ENCODE measurements at places on chromosomes 11 and 22.

DNA sequence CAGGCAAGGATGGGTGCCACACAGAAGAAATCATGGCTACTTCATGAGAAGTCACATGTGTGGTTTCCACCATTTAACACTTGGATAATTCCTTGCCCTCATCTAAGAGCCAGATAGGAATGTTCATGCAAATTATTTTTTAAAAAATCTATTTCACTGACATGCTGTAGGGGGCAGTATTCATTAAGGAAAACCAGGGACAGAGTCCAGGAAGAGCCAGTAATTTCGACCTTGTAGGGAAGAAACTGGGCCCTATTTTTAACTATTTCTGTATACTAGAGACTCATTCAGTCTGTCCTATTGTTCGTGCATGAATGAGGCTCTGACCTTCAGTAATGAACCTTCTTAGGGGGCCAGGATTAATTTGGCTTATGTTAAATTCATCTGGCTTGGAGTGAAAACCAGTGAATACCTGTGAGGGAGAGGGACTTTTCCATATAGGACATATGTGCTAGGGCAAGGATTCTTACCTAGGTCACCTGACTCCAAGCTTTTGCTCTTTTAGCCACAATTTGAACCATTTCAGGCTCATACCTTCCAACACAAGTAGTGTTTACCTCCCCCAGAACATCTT lies 192.7 kb downstream of the NAV2 start:
- DNase-seq = no peak

GRCh38 chr11:37671321-37671720 lies 1073.3 kb upstream of the RAG2 start:
- DNase-seq = no peak

DNA sequence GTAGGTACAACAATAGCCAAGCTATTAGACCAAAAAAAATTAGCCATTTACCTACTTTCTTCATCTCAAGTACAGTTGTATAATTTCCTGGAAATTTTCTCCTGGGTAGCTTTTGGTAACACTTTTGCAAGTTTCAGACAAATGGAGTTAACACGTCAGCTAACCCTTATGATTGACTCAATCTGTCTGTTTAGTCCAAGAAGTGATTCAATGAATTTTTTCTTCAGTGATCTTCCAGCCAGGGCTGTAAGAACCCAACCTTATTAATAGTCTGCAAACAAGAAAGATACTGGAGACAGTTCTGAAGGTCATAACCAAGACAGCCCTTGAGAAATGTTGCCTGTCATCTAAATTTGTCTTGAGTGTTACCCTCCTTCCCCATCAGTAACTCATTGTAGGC lies 30.1 kb upstream of the FIBIN start:
- DNase-seq = no peak

DNA sequence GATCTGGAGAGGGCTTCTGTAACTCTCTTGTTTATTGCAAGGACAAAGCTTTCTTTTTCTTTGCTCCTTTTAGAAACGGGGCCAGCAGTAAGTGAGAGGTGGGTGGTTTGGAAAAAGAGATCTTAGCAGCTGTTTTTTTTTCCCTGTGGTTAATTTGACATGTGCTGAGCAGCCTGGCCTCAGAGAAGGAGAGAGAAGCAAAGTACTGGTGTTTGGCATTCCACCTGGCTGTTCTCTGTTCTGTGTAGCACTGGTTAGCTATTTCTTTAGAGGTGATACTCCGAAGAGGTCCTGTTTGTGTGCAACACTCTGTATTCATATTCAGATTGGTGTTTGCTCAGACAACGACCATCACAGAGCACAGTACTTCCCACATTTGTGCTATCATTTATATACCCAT lies 80.8 kb upstream of the SORL1-AS1 start:
- DNase-seq = no peak

DNA sequence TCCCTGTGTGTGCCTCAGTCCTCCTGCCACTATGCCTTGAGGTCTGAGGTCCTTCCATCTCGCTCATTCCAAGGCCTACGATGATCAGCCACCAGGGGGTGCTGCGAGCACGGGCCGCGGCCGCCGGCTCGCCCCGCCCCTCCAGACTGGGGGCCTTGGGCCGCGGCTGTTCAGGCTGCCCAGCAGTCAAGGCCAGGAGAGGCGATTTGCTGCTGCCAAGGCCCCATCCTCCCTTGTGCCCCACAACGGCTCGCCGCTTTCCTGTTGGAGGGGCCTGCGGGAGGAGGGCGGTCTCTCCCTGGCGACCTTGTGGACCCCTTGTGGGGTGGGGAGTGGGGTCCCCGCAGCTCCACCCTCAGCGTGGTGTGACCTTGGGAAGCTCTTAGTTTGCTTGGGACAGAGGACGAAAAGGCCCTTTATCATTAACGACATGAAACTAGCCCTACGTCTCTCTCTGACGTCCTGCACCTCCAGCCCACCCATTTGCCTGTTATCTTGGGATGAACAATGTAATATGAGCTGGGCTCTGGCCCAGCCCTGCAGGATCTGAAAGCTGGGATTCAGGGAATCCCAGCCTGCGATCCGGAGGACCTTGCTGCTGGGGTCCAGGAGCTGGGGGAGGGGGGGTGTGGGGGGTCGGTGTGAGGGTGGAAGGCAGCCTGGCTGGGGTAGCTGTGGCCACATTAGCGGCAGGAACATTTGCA lies 5.3 kb upstream of the GALR3 start:
- DNase-seq = peak; percentile 96

GRCh38 chr11:112320668-112321067 lies 60.0 kb upstream of the PLET1 start:
- no peak for DNase-seq

DNA sequence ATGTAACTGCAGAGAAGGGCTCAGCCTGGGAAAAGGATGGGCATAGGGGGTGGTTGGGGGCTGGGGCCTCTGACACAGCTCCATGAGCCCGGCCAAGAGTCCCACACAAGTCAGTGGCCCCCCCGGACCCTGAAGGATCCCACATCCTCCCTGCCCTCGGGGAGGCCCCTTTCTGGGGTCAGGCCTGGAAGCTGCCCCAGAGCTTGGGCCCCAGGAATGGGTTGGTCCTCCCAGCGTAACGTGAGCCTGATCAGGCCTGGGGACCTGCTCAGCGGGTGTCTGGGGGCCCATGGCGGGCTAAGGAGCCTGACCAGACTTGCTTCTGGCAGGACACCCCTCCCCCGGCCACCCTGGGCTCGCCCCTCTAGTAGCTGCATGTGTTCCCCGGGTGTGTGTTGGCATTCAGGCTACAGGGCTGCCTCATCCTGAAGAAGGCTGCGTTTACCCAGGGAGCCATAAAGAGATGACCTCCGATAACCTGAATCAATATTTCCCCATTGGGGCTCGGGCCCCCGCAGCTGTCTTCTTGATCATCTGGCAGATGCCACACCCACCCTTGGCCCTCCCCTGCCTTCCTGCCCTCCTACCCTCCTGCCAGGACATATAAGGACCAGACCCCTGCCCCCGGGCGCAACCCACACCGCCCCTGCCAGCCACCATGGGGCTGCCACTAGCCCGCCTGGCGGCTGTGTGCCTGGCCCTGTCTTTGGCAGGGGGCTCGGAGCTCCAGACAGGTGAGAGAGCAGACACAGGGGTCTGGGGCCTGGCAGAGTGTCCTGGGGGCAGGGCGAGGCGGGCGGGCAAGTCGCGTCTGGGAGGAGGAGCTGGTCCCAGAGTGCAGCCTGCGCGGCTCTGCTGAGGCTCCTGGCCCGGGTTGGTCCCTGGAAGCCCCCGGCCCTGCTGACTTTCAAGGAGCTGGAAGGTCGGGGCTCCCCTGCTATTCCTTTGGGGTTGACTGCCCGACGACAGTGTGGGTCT lies at the start of gene MUC2:
Gene MUC2, plus strand, starts transcription at position 631 of the 978 bp plus-strand sequence.
- no peak for DNase-seq

- DNase-seq = no peak
Measured at GRCh38 chr11:34379539-34379938, 21.7 kb upstream of the ABTB2 start.

DNA sequence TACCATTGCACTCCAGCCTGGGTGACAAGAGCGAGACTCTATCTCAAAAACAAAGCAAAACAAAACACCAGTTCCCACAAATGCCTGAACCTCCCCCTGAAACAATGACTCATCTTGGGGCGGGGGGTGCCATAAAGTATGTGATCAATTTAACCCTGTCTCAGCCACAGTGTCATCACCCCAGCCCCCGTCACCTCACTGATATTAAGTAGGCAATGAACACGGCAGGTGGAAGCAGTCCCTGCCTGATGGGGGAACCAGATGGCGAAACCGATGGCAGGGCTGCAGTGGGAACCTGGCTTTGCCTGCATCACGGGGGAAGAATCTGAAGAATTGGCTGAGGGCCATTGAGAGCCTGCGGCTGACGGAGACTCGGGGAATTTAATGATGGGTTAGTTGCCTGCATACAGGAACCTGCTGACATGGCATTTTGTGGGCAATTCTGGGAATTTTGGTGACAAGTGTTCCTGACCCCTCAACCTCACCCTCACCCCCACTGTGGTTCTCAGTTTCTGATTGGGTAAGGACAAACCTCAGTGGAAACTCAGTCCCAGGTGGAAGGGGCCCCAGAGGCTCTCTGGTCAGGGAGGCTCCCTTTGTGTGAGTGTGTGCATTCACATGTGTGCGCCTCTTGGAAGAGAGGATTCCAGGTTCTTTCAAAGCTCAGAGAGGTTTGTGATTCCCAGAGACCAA lies 39.1 kb upstream of the SHISAL1 start:
- no peak for DNase-seq

DNA sequence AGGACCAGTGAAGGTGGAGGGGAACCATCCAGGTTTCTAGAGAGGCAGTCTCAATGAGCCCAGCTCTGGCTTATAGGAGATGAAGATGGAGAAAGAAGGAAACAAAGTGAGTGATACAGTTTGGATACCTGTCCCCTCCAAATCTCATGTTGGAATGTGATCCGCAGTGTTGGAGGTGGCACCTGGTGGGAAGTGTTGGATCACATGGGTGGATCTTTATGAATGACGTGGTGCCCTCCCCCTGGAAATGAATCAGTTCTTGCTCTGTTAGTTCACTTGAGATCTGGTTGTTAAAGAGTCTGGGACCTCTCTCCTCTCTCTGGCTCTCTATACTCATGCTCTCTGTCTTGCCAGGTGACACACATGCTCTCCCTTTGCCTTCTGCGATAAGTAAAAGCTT lies 393.1 kb upstream of the NARS2 start:
- no peak for DNase-seq

DNA sequence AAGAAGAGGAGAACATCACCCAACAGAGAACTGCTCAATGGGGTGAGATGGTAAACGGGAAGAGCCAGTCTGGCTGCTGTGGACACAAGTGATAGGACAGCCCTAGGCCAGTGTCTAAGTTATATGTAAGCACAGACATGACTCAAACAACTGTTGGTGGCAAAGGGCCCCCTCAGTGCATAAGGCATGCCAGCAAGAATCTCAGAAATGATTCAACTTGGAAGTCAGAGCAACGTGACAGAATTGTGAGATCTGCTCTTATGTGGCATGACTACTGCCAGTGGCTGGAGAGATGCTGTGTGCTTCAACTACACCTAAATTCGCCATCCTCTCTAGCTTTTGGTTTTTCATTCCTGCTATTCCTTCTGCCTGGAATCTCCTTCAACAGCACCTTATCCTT lies 7.4 kb downstream of the SLN start:
- no peak for DNase-seq

- no peak for DNase-seq
Measured at GRCh38 chr11:57751176-57751575, 443 bp downstream of the BTBD18 start.

- no peak for DNase-seq
Measured at GRCh38 chr11:119169282-119169719, 776 bp downstream of the NLRX1 start.

GRCh38 chr11:8122173-8122764 lies 41.3 kb downstream of the TUB start:
- DNase-seq = no peak

GRCh38 chr11:127074151-127074761 lies 73.7 kb upstream of the KIRREL3 start:
- DNase-seq = no peak

DNA sequence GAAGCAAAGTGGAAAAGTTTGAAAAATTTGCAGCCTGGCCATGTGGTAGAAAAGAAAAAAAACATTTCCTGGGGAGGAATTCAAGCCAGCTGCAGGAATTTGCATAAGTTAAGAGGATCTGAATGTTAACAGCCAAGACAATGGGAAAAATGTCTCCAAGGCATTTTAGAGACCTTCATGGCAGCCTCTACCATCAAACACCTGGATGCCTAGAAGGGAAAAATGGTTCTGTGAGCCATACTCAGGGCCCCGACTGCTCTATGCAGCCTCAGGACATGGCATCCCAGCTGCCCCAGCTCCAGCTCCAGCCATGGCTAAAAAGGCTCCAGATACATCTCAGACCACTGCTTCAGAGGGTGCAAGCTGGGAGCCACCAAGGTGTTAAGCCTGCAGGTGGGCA lies 149.1 kb upstream of the SOX6 start:
- no peak for DNase-seq

All from neural crest cell (in vitro differentiated cells).